ENCODE measurements at places on chromosomes 11 and 22. TPM values are rescaled to one million over a fixed set of nuclear protein-coding genes. Genes with fewer than 3 reads are reported as not detected.

SBF1 gene
- total RNA-seq, result 52.2 TPM

PHLDA2 gene
- 3.9 TPM for total RNA-seq

CNGA4 gene
- total RNA-seq, result not detected

UBE2L3 gene
- 48.8 TPM for total RNA-seq

PHF21A gene
- total RNA-seq, result 31.0 TPM

CRACR2B gene
- 1.6 TPM for total RNA-seq

ARVCF gene
- total RNA-seq, result 25.2 TPM

KRTAP5-10 gene
- not detected for total RNA-seq

ACR gene
- not detected for total RNA-seq

LDLRAD3 gene
- total RNA-seq, result 14.8 TPM

BTBD18 gene
- total RNA-seq, result not detected

TMEM45B gene
- not detected for total RNA-seq

MRGPRF gene
- total RNA-seq, result 26.2 TPM

STIP1 gene
- total RNA-seq, result 84.9 TPM

HEPN1 gene
- total RNA-seq, result not detected

SEPTIN5 gene
- total RNA-seq, result 20.6 TPM

KCNK4 gene
- total RNA-seq, result 0.11 TPM

SPDYC gene
- not detected for total RNA-seq

CLDN5 gene
- total RNA-seq, result 0.13 TPM

CSRP3 gene
- total RNA-seq, result not detected

ETS1 gene
- total RNA-seq, result 61.7 TPM

C11orf98 gene
- 26.1 TPM for total RNA-seq

OR4D5 gene
- not detected for total RNA-seq

Measured in articular chondrocyte of knee joint (primary cell).